ENCODE measurements at places on chromosomes 12 and 14.

GRCh38 chr14:61501714-61502458 lies 180.5 kb downstream of the PRKCH start:
- DNase-seq: no peak

DNA sequence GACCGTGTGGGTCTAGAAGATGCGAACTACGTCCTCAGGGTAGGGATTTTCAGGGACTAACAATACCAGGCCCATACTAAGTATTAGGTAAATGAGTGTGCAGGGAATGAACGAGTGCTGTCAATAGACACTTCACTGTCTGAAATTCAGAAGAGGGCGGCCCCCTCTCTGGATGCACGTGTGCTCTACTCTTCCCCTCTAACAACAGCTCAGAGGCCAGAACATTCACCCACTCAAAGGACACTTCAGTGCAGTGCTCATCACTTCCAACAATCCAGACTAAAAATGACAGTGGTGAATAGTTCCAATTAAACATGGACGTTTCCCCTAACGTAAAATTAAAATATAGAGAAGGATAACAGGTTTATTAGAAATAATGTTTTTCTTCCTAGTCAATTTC lies 199.9 kb downstream of the CALM1 start:
- no peak for DNase-seq

DNA sequence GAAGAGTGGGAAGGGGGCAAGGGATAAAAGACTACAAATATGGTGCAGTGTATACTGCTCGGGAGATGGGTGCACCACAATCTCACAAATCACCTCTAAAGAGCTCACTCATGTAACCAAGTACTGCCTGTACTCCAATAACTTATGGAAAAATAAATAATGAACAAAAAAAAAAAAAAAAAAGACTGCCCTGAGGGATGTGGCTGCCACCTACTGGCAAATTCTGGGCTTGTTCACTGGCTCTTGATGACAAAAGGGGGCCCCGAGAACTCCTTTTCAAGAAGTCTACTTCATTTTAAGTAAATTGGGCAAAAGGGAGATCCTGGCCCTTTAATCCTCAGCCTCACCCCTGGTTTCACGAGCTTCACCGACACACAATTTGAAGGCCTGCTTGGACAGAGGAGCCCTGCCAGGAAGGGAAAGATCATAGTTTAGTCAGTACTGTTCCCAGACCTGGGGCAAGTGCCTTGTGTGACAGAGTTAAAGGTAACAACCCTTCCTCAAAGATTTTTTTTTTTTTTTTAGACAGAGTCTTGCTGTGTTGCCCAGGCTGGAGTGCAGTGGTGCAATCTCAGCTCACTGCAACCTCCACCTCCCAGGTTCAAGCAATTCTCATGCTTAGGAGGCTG lies 26.1 kb upstream of the STAC3 start:
- DNase-seq: peak; percentile 24

- no peak for DNase-seq
Observed at GRCh38 chr12:20453756-20454310, 85.5 kb downstream of the PDE3A start.

- no peak for DNase-seq
Observed at GRCh38 chr14:100677554-100678468, 48.9 kb upstream of the DLK1 start.

DNA sequence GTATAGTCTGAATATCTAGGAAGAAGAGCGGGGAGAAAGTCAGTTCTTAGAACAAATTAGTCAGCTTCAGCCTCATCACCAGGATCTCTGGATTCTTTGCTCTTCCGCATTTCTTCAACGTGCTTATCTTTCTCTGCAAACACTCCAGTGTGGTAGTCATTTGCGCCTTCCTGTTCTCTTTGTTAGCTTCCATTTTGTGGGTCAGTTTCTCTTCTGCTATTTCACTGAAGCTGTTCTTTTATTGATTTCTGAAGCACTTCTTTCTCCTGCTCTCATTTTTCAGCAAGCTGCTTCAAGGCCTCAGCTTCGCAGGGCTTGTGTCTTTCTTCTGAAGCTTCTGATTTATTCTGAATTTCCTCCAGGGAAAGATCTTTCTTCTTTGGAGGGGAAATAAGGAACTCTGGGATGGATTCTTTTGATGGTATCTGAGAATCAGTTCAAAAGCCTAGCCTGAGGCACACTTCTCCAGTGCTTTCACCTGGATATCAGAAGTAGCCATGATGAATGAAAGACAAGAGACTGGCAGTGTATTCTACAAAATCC lies 13.5 kb downstream of the AMN1 start:
- no peak for DNase-seq

DNA sequence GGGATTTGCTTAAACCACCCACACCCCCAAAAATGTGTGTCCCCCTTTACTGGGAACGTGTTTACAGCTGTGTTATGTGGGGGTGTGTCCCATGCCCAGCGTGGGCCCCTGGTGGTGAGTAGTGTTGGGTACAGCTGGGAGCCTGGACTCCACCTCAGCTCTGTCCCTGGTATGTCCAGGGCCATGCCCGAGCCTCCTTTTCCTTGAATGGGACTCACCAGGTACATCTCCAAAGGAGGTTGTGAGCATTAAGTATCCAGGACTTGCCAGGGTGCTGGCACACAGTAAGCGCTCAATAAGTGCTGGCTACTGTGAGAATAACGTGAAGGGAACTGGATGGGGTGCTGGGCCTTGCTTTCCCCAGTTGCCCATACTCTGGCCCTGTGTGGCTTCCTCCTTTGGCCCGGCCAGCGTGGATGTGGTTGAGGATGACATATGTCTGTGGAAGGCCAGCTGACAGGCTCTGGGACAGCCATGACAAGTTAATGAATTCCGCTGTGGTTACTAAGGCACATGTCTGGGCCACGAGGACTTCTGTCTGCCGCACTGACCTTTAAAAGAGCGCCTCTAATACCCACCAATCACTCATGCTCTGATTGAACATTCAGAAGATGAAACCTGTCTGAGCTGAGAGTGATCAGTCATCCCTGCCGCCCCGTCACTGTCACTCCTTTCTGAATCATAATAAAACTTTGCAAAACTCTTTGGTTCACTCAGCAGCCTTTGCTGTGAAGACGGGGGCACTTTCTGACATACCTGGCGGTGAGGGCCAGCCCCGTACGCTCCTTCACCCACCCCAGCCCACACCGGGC lies 74.7 kb downstream of the DIO3 start:
- DNase-seq: no peak

- no peak for DNase-seq
Observed at GRCh38 chr14:105168496-105168978, at the start of gene JAG2. Gene JAG2, minus strand, starts transcription at chr14:105168776. Its CDS starts 356 bp downstream, at chr14:105168420.

- DNase-seq: peak; percentile 37
Observed at GRCh38 chr14:68191567-68192321, 372.2 kb downstream of the RAD51B start.

- DNase-seq: no peak
Observed at GRCh38 chr12:50564237-50564947, 59.6 kb downstream of the DIP2B start.

GRCh38 chr12:100827901-100828520 lies 33.4 kb downstream of the ANO4 start:
- DNase-seq: peak; percentile 58

- peak; percentile 31 for DNase-seq
Observed at GRCh38 chr12:47903927-47904712, 674 bp downstream of the VDR start.

DNA sequence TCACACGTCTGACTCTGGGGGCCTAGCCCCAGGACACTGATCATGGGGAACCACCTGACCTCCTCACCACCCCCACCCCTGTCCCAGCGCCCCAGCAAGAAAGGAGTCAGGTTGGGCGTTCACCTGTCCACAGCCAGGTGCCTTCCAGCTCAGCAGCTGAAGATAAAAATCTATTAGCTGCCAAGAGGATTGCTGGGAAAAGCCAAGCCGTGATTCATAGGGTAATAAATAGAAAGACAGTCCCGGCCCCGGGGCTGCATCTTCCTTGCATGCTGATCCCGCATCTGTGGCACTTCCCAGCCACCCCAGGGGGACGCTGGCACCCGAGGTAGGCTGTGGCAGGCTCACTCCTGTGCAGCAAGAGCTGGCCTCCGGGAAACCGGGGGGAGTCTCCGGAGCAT lies 70.2 kb upstream of the NCOR2 start:
- DNase-seq: no peak

DNA sequence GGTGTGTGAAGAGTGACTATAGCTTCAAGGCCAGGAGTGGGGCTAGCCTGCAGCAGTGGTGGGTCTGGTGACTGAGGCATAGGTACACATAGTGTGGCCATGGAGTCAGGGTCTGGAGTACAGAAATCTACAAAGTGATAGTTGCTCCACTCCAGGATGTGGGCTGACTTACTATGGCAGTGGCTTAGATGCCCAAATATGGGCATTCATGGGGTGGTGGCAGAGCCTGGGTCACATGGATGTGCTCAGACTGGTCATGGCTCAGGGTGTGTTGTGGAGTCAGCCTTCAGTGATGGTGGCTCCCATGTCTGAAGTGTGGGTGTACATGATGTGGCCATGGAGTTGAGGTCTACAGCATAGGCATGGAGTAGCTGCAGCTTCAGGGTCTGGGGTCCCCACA lies 27.3 kb downstream of the CLEC6A start:
- no peak for DNase-seq
